ENCODE measurements at places on chromosomes 12 and 14.

- no peak for DNase-seq
Measured at GRCh38 chr12:58588770-58589169, 331.5 kb downstream of the LRIG3 start.

GRCh38 chr12:113098441-113099028, 37.0 kb downstream of the RASAL1 start:
- DNase-seq, result peak; percentile 70

DNA sequence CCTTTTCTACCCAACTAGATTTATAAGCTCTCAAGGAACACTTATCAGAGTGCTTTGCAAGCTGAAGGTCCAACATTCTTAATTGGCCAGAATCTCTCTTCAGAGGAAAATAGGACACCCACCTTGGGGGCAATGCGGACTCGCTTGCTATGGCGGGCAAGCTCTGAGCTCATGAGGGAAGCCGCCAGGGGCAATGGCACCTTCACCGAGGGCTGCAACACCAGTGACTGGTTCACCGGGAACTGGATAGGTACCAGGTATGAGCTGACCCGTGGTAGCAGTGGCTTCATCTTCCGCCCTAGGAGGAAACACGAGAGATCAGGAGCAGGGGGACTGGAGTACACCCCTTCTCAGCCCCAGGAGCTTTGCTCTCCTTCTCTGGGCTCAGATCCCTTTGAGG, 7.4 kb upstream of the TEX52 start:
- DNase-seq, result no peak

GRCh38 chr14:103730490-103731035, 15.0 kb downstream of the ZFYVE21 start:
- no peak for DNase-seq
